DMS79 treated with DMSO at 0.1 percent for 48 hours (cell line): ENCODE measurements at places on chromosomes 11 and 22.

DNA sequence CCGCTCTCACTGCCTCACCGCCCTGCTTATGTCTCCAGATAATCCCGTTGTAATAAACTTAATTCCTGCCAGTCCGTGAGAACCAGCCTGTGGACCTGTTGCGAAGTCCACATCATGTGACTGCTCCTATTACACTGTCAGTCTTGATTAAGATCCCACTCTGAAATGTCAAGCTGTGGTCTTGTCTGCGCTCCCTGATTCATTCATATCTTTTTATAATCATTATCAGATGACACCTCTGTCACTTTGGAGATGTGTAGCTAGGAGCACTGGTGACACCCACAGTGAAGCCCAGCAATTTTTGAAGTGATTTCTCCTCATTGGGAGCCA is 377.3 kb downstream of the TBC1D22A start:
- DNase-seq = no peak

GRCh38 chr22:26797910-26798309 is 140.5 kb downstream of the MIAT start:
- no peak for DNase-seq

DNA sequence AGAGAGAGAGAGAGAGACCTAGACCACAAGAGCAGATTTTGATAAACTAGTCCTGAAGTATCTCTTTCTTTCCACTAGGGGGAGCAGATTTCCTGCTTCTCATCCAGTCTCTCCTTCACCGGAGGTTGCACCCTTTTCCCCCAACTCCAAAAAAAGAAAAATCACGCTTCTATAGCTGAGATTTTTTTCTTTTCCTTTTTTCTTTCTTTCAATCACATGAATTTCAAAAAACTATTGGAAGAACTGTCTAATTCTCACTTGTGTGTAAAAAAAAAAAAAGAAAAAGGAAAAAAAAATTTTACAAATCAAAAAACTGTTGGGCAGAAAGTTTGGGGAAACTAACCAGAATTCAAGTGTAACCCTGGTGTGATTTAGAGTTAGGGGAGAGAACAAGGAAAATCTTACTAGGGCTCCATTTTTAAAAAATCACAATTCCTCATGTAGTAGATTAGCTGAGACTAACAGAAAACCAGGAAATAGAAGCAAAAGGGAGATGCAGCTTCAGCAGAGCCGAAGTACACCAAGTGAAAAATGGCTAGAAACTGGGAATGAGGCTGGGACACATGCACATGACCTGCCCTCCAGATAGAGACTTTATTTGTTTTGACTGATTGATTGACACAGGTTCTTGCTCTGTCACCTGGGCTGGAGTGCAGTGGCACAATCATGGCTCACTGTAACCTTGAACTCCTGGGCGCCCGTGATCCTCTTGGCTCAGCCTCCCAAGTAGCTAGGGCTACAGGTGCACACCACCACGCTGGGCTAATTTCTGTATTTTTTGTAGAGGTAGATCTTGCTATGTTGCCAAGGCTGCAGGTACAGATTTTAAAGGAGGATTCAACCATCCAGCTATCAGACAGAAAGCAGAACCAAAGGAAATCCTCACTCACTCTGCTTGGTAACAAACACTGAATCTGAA is 27.1 kb downstream of the SDHD start:
- peak; percentile 81 for DNase-seq

GRCh38 chr11:6563121-6563619 is 40.2 kb downstream of the RRP8 start:
- peak; percentile 44 for DNase-seq

- DNase-seq = no peak
Measured at GRCh38 chr11:74707182-74707581, 24.0 kb downstream of the CHRDL2 start.

GRCh38 chr22:49827271-49827852 is 311 bp downstream of the BRD1 start:
- DNase-seq = no peak

DNA sequence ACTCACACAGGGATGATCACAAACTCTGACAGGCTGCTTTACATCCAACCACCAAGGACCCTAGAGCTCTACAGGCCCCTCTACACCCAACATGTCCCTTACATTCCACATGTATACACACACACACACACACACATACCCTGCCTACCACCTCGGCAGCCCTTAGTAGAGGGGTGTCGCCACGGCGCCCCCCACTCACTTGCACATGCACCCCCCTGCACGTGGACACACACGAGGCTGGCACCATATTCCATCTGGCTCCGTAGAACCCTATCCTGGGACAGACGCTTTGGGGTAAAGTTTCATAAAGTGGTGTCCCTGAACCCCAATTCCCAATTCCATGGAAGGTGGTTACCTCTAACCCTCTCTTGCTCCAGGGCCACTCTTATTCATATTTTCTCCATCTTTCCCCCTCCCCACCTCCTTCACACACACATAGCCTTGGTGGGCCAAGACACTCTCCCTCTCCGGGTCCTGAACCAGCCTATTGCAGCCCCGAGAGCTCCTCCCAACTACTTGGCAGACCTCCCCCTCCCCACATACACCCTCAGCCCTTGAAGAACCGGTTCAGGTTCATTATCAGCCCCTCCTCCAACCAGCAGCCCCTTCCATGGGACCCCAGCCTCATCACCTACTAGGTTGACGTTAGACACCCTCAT is 809 bp downstream of the PDE2A start:
- no peak for DNase-seq

- DNase-seq = no peak
Measured at GRCh38 chr11:120517390-120517761, 5.8 kb downstream of the GRIK4 start.

- no peak for DNase-seq
Measured at GRCh38 chr22:44182588-44183286, 2.0 kb downstream of the PARVG start.

DNA sequence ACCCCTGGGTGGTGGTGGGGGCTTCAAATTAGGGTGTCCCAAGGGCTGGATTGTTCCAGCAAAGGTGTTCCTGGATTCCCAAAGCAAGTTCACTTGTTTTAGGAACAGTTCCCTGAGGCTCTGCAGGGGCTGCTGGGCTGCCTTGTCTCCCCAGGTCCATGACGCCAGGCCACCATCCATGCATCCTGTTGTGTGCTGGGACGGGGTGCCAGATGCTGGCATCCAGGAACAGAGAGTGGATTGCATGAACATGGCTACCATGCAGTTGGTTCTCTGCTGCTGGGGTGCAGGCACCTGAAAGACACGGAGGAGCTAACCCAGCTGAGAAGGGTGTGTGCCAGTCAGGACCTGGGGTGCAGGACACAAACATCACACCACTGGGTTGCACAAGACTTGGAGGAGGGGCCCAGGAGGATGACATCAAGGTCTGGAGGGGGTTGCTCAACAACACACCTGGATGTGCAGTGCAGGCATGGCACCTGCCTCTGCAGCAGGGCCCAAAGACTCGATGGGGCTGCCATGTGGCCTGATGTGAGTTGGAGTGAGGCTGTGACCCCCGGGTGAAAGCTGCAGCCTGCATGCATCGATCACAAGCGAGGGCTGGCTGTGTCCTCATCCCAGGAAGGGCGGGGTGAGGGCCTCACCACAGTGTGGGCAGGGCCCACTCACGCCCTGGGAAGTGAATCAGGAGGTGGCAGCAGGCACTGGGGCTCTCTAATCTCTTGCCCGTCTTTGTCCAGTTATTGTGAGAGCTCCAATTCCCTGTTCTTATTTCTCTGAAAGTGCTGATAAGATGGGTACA is 74.0 kb upstream of the CLDN5 start:
- DNase-seq = no peak

DNA sequence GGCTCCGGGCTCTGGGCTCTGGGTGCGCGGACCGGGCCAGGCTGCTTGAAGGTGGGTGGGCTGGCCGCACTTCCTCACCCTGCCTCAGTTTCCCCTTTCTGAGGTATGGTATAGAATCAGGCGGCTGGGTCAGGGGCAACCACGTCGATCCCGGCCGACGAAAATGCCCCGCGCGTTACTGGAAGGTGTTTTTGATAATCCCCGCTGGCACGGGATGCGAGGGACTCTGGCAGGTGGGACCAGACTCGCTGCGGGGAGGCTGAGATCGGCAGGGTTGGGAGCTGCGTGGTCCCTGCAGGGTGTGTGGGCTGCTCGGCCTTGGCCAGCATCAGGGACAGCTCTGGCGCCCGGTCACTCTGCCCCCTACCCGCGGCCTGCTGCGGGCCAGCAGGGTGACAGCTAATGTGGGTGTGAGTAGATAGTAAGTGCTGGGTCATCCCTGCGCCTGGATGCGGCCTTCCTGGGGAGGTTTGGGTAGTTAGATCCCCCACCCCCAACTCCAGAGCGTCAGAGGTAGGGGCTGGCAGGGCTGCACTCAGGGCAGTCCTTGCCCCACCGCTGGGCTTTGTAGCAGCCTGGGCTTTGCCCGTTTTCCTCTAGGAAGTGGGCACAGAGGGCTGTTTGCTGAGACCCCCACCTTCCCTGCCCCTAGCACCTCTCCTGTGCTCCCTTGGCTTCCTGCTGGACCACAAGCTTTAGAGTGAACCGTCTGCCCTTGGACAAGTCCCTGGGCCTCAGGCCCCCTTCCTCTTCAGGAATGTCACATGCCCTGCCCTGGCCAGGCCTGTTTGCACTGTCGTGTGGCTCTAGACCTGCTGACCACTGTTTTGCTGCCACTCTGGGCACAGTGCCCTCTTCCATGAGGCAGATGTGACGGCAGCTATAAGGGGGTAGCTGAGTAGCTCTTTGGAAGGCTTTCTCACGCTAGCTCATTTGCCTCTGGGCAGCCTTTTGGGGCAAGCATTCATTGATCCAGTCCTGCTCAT is 579 bp downstream of the TANGO2 start:
- no peak for DNase-seq

DNA sequence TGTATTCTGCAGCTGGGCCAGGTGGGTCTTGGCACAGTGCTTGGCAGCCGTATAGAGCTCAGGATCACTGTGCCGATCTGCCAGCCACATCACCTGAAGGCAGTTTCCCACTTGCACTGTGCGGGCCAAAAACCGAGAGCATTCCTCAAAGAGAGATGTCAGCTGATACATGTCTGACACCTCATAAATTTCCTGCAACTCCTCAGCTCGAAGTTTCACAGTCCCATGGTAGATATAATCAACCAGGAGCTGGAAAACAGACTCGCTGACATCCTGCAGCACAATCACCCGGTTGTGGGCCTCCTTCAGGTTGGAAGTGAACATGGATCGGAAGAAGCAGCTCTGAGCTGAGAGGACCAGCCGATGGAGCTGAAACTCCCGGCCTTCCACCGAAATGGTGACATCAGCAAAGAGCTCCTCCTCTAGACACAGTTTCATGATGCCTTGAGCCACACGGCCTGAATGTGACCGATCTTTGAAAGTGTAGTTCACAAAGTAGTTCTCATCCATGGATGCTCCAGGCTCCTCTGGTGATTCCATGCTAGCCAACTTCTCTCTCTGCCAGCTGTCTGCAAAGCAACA is 1.2 kb downstream of the KBTBD4 start:
- no peak for DNase-seq

- DNase-seq = no peak
Measured at GRCh38 chr11:113675003-113675561, 31.0 kb downstream of the TMPRSS5 start.

DNA sequence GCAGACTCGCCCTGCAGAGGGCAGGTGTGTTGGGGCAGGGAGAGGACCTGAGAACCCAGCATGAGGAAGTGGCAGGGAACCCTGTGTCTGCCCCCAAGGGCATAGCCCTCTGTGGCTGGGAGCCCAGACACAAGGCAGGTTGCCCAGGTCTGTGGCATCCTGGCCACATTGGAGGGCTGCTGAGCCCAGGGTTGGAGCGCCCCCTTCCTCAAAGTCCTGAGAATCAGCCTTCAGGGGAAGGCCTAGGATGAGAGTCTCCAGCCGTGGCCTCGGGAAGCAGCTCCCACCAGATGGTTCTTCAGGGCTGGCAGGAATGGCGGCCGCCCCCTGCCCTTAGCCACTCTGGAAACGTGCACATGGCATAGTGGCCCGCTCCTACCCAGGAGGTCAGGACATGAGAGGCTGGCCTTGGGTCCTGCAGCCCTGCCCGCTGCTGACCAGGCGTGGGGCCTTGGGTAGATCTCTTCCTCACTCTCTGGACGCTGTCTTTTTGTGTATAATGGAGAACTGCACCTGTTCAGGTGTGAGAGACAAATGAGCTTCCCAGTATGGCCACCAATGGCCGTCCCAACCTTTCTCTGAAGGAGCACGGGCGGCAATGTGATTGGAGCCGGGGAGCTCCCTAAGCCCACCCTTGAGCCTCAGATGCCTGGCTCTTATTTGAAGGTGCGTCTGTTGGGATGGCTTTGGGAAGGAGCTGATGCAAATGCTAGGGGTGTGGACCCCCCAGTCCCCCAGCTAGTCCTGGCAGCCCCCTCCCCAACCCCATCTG is 4.6 kb upstream of the CDC42BPG start:
- DNase-seq = peak; percentile 34

GRCh38 chr11:125167292-125167953 is 2.9 kb downstream of the PKNOX2 start:
- no peak for DNase-seq

GRCh38 chr11:130146796-130147195 is 12.8 kb upstream of the ST14 start:
- DNase-seq = no peak

DNA sequence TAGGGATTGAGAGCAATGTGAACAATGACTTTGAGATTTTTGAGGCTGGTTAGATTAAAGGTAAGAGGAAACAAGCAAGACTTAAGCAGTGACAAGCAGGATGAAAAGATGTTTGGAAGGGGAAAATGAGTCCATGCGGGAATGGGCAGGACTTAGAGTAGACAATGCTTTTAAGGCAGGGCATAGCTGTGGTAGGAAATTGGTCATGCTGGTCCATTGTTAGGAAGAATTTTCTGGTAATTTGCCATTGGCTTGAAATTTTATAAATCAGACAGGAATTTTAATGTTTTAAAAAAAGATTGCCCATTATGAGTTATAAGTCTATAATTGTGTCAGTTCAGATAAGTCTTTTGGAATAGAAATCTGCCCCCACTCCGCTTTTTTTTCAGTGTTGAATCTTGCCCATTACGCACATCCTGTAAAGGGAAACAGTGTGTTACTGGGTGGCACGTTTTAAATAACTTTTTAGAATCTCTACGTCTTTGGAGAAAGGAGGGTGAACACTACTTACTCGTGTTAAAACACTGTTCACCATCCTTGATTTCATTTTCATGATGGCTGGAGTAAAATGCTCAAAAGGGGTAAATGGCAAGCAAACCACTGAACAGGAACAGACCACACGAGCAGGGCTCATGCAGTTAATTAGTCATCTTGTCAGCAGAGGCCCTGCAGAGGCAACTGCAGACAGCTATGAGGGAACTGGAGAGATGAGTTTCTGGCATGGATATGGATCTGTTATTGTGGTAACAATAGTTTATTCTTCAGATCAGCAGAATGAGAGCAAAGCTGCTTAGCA is 25.0 kb downstream of the SWAP70 start:
- DNase-seq = no peak

- DNase-seq = no peak
Measured at GRCh38 chr11:9923280-9923679, 259.4 kb downstream of the SWAP70 start.

- DNase-seq = no peak
Measured at GRCh38 chr22:30806391-30806861, 111.8 kb downstream of the OSBP2 start.

- no peak for DNase-seq
Measured at GRCh38 chr11:3153291-3153861, 11.7 kb downstream of the OSBPL5 start.

- no peak for DNase-seq
Measured at GRCh38 chr22:44390613-44390970, 77.8 kb upstream of the SHISAL1 start.
